ENCODE measurements at places on chromosomes 16 and 17.

- DNase-seq: peak; percentile 63
Observed at GRCh38 chr16:53642094-53642493, 61.6 kb downstream of the RPGRIP1L start.

GRCh38 chr17:40541060-40541872, 24.0 kb downstream of the CCR7 start:
- no peak for DNase-seq

GRCh38 chr17:8643855-8644506, 13.5 kb upstream of the MYH10 start:
- DNase-seq: no peak

GRCh38 chr17:8125154-8125946, 1.4 kb upstream of the HES7 start:
- DNase-seq: peak; percentile 43

DNA sequence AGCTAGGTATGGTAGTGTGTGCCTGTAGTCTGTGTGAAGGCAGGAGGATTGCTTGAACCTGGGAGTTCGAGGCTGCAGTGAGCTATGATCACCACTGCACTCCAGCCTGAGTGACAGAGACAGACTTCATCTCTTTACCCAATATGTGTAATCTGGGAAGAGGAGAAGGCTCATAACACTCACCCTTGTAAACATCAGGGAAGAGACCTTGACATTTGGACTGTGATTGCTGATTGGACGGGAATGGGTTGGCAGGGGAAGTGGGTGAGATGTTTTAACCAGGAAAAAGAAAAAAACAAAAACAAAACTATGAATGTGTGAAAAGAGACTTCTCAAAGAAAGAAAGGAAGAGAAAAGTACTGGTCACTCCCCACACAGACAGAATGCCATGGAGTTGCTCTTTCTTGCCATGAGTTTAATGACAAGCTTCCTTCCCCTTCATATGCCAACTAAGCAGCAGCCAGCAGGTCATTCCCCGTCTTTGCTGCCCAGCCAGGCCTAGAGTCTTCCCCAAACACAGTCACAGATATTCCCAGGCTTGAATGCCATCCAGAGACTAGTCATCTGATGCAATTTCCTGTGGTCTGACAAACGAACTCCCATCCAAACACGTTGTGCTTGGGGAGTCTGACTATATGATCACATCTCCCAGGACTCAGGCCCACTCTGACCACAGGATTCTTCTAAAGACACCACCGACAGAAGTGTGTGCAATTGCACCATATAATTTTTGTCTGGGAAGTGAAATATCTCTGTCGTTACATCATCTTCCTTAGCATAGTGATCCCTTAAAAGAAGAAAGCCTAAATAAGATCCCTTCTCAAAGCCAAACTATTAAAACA, 3.6 kb upstream of the XAF1 start:
- peak; percentile 98 for DNase-seq

DNA sequence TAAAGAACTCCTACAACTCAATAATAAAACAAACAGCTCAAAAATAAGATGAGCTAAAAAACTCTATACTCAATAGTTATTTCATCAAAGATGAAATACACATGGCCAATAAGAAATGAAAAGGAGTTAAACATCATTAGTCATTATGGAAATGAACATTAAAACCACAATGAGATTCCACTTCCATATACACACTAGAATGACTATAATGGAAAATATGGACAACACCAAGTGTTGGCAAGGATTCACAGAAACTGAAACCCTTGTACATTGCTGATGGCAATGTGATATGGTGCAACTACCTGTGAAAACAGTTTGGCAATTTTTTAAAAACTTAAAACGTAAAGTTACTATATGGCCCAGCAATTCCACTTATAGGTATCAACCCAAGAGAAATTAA, 91.4 kb downstream of the GRIN2A start:
- peak; percentile 86 for DNase-seq

DNA sequence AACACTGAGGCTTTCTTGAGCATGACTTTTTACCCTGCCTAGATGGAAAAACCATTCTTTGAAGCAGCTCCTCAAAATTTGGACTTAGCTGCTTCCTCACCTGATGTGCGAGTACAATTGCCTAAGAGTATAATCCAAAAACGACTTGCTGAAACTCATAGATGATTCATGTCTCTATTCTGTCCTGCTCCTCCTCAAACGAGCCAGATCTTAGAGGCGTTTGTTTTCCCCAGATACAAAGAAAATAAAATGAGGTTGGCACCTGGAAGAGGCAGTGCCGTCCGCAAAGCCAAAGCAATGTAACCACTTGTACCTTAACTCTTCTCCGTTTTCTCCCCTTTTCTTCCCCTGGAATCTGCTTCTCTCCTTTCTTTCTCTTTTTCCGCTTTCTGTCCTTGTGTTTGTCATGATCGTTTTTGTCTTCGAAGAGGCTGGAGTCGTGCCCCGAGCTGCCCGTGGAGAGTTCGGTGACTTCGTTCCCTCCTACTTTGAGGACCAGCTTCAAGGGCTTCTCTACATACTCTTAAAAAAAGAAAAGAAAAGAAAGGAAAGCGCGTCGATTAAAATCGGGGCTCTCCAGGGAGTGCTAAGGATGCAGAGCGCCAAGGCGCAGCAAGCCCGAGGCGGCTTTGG, 895 bp downstream of the BRD7 start:
- no peak for DNase-seq

DNA sequence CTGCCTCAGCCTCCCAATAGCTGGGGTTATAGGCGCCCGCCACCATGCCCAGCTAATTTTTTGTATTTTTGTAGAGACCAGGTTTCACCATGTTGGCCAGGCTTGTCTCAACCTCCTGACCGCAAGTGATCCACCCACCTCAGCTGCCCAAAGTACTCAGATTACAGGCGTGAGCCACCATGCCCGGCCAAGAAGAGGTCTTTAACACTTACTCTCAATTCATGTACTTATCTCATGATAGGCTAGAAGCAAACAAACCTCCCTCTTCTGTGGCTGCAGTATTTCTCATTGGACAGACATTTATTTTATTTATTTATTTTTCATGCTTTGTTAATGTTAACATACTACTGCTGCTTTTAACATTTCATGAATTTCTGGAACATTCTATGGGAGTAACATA, 7.0 kb upstream of the NT5C start:
- DNase-seq: no peak

GRCh38 chr16:29009050-29009837, 24.4 kb downstream of the LAT start:
- no peak for DNase-seq

GRCh38 chr17:76179496-76180467, 38.7 kb upstream of the FOXJ1 start:
- peak; percentile 12 for DNase-seq

- no peak for DNase-seq
Observed at GRCh38 chr16:48136547-48137360, 19.0 kb downstream of the ABCC12 start.

DNA sequence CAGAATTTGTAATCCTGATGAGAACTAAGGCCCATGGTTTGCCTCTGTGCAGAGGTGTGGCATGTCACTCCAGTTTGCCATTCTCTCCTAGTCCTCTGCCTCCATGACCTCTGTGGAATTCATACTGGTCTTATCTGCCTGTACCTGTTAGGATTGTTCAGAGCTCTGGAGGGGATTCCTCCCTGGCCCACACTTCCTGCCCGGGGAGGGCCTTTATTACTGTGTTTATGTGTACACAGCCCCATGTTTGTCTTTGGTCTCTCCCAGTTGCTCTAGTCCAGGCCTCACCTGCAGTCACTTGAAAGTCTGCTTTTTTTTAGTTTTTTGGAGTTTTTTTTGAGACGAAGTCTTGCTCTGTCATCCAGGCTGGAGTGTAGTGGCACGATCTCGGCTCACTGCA, 36.4 kb downstream of the RHBDL3 start:
- DNase-seq: no peak

GRCh38 chr16:66204756-66205155, 161.7 kb upstream of the CDH5 start:
- peak; percentile 37 for DNase-seq

DNA sequence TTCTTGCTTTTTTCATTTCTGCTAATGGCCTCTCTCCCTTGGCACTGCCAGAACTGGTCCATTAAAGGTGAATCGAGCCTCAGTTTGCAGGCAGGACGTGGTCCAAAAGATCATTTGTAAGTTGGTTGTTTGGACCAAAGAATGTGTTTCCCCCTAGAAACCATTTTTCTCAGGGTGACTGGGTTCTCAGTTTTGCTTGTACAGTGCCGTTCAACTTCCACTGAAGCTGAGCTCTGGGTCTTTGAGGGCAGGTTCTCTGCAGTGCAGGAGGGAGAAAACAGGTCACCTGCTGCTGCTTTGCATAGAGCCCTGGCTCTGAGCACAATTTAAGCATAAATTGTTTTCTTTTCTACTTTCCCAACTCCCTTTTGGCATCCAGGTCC, 9.0 kb upstream of the AMZ2 start:
- DNase-seq: no peak

GRCh38 chr17:39629898-39630297, 3.1 kb downstream of the PPP1R1B start:
- DNase-seq: no peak

- peak; percentile 16 for DNase-seq
Observed at GRCh38 chr17:32319548-32319905, 22.4 kb downstream of the C17orf75 start.

GRCh38 chr17:71825687-71826086, 295.1 kb upstream of the SOX9 start:
- DNase-seq: no peak

DNA sequence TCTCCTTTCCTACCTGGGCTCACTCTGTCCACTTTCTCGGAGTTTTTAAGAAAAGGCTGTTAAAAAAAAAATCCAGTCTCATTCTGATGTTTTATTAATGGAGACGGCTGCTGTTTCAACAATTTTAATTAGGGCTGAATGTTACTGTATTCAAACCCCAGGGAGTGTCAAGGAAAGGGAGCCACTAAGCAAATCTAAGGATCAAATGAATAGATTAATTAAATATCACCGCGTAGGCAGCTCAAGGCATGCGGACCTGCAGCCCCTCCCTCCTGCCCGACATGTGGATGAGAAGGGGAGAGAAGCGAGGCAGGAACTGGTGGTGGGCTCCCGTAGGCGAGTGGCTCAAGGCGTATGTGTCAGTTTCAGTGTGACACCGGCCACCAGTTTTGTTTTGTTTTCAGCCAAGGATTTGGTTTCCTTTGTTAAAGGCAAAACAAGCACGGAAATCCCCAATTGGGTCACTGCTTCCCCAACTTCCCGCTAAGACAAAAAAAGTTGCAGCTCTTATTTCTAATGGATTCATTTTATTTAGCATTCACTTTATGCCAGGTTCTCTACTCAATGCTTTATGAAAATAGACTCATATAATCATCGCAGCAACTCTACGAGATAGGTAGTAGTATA, 110.6 kb downstream of the GP2 start:
- no peak for DNase-seq

GRCh38 chr16:4339455-4339854, 11.7 kb downstream of the PAM16 start:
- no peak for DNase-seq

DNA sequence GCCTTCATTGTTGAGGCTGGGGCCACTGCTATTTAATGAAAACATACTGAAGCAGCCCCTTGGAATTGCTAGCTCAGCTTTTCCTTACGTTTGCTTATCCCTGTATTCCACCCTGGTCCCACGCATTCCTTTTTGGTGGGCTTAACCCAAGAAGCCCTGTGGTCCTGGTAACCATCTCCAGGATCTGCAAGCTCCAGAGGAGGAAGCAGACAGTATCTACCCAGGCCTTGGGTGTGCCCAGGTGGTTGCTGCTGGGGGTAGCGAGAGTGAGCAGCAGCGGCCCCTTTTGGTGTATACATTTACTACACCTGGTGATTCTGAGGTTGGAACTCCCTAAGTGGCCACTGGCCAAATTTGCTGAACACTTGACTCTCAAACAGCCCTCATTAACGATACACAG, 97.7 kb downstream of the CBLN1 start:
- DNase-seq: no peak

DNA sequence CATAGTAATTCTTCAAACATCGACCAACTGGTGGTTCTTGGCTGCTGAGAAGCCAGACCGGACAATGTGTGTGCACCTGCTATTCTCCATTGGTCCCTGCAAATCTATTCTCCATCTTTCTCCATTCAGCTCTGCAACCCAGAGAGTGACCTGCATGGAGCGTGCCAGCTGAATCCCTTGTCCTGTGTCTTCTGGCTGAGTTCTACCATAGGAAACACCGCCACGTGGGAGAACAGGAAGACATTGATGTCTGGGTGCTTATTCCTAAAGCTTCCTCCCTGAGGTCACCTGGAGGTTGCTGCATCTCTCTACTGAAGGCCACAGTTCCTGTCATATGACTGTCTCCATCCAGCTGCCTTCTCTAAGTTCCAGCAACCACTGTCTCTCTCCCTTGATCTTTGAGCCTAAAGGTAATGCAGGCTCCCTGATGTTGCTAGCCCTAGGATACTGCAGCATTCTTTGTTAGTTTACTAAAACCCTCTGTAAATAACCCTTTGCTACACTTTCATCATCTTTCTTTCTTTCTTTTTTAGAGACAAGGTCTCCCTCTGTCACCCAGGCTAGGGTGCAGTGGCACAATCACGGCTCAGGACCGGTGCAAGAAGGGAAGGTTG, 10.6 kb upstream of the SMG1 start:
- DNase-seq: no peak

- DNase-seq: no peak
Observed at GRCh38 chr16:72226136-72226535, 54.2 kb upstream of the PMFBP1 start.

- DNase-seq: peak; percentile 57
Observed at GRCh38 chr17:79800325-79801155, 3.7 kb upstream of the CBX8 start.

GRCh38 chr16:71626858-71627213, 852 bp downstream of the MARVELD3 start:
- no peak for DNase-seq

DNA sequence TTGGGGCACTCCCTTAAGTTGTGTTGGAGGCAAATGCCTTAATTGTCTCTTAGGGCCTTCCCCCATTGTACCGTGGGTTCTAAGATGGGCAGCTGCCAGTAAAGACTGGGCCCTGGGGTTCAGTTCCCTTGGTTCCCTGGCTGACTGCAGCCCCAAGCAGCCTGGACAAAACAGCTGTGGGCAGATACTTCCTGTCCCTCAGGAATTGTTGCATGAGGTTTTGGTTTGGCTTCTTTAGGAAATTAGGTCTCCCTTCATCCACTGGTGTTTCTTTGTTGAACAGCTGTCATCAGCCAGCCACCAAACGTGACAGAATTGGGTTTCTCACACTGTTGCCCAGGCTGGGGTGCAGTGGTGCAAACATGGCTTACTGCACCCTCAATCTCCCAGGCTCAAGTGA, 42.0 kb upstream of the ETV4 start:
- DNase-seq: no peak

- peak; percentile 56 for DNase-seq
Observed at GRCh38 chr17:72467841-72468653, 347.2 kb downstream of the SOX9 start.

GRCh38 chr17:10295728-10296343, 77.0 kb downstream of the MYH13 start:
- DNase-seq: peak; percentile 56

GRCh38 chr17:40064971-40065768, 2.4 kb downstream of the THRA start:
- DNase-seq: peak; percentile 72

DNA sequence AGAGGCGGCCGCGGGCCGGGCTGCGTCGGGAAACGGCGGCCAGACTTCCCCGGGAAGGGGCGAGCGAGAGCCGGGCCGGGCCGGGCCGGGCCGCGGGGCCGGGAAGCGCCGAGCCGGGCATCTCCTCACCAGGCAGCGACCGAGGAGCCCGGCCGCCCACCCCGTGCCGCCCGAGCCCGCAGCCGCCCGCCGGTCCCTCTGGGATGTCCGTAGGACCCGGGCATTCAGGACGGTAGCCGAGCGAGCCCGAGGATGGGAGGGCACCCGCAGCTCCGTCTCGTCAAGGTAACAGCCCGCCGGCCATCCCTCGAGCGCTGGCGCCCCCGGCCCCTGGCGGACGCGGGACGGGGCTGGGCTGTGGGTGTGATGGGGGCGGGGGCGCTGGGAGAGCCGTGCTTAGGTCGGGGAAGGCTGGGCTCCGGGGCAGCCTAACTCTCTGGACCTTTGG, at the start of gene CRHR1:
TSS of gene CRHR1 (plus strand) at position 28 of the 448 bp plus-strand sequence. CDS start at position 253, 225 bp downstream.
- no peak for DNase-seq

Measured in fibroblast of lung (primary cell).